ENCODE measurements at places on chromosomes 2 and 18.

DNA sequence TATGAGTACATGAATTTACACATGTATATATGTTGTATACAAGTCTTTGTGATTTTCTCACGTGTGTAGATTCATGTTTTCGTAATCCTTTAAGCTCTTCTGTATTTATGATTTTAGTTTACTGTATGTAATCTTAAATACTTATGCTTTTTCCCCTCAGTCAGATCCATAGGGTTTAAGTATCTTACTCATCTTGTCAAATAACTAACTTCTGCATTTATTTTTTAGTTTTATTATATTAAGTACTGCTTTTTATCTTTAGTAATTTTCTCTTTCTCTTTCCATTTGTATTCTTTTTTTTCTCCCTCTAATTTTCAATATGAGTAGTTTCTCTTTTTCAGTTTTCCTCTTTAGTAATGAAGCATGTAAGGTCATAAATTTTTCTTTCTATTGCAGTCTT is 179.4 kb downstream of the LCLAT1 start:
- DNase-seq = no peak

GRCh38 chr2:157565550-157565949 is 63.1 kb downstream of the ACVR1C start:
- DNase-seq = no peak

DNA sequence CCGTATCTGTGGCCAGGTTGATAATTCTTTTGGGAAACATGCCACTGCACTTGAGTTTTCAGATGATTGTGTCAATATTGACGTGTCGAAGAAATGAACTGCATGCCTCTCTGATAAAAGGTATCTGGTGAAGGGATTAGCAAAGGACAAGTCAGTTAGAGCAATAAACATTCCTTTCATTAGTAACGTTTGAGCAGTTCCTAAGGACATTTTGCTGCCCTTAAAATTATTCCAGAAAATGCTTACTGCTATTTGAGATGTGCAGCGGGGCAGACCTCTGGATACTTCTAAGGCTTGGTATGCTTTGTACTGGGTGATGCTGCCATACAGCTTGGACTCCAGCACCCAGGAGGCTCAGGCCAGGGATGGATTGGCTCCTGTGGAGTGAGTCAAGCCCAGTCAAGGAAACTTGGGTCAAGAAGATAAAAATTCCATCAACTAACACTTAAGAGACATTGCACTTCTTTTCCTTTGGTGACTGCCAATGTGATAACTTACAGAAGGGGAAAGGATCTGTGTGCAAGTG is 166.7 kb downstream of the FHOD3 start:
- DNase-seq = no peak

- DNase-seq = no peak
Observed at GRCh38 chr2:28486526-28486925, 9.3 kb upstream of the PLB1 start.

DNA sequence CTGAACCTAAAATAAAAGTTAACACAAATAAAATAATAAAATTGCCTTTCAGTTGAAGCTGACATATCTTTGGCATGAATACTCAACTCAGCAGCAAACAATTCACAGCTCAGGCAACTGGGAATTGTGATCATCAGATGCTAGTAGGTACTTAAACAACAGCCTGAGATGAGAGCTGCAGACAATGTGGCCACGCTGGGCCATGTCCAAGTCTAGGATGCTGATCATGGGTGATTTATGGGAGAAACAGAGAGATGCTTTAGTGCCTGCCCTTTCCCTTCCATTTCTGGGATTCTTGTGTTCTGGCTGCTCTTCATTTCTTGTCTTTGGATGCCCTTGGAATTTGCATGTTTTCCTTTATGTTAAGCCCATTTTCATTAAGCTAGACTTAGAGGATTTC is 212.4 kb upstream of the CWC22 start:
- no peak for DNase-seq

- no peak for DNase-seq
Observed at GRCh38 chr2:174322149-174322548, 12.6 kb upstream of the SP9 start.

DNA sequence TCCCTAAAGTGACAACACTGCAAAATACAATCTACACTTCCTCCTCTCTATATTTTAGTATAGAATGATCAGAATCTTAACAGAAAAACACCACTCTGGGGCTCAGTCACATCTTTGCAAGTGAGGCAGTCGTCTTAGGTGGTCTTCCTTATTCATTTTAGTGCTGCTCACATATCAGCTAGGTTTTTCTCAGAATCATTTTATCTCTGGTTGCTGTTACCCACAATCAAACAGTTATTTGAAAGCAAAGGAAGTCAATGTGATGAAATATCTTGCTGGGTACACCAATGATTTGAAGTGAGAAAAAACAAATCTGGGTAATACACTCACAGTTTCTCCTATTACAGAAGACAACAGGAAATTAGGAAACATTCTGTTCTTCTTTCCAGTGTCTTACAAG is 275.2 kb downstream of the DSEL start:
- DNase-seq = no peak

GRCh38 chr2:240929364-240930095 is 23.4 kb downstream of the CROCC2 start:
- DNase-seq = peak; percentile 19

- DNase-seq = no peak
Observed at GRCh38 chr2:166134252-166135151, 6.7 kb upstream of the SCN1A start.

GRCh38 chr2:189022492-189022891 is 48.3 kb downstream of the COL3A1 start:
- DNase-seq = no peak

DNA sequence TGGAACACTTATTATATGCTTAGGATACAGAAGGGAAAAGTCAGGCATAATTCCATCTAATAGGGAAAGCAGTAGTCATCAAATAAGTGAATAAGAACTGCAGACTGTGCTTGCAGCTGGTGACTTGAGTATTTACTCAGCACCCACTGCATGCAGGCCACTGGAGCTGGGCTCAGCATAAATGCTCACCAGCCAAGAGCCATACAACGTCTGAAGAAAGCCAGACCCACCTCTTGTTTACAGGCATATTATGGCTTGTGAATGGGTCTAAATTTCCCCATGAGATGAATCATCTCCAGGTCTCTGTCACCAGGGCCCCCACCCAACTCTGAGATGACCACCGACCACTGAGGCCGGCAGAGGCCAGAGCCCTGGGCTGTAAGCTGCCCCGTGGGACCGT is 123.8 kb upstream of the PKDCC start:
- DNase-seq = no peak

- DNase-seq = no peak
Observed at GRCh38 chr2:76640905-76641304, 881.3 kb downstream of the LRRTM4 start.

- DNase-seq = no peak
Observed at GRCh38 chr2:54475285-54475684, 19.2 kb downstream of the SPTBN1 start.

- DNase-seq = no peak
Observed at GRCh38 chr2:205659922-205660321, 22.4 kb upstream of the NRP2 start.

GRCh38 chr18:69109686-69110085 is 291.0 kb upstream of the DOK6 start:
- DNase-seq = no peak

- no peak for DNase-seq
Observed at GRCh38 chr2:170054997-170055396, 123.0 kb upstream of the MYO3B start.

DNA sequence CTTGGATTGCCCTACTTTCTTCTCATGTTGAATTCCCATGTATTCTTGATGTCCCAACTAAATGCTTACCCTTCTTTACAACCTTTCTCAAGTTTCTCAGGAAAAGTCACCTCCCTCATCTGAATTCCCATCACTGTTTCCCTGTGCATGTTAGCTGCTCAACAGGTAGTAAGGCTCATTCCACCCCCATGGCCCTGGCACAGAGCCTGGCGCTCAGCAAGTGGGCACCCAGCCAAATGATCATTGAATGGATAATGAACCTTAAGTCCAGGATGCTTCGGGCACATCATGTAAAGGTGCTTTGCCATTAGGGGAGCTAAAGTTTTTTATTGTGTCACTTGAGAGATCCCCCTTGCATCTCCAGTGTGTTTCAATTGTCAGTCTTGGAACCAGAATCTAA is 124.0 kb downstream of the PKP4 start:
- DNase-seq = no peak

GRCh38 chr18:35303610-35304009 is 13.6 kb upstream of the ZSCAN30 start:
- no peak for DNase-seq

DNA sequence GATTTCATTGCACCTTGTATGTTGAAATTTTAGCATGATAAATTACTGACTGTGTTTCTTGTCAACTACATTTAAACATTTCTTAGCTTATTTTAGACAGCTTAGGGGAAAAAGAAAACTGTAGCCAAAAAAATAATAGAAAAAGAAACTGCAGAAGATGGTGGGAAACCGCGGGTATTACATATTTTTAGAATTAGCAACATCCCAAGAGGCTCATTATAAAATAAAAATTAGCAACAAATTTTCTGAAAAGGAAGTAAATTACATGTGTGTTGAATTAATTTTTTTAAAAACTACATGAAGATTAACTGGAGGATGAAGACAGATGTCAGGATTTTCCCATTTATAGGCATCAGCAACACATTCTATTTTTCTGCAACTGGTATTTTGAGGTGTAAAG is 4.3 kb downstream of the PELI1 start:
- DNase-seq = no peak

- DNase-seq = no peak
Observed at GRCh38 chr18:74981476-74981875, 227.5 kb downstream of the PTGR3 start.

DNA sequence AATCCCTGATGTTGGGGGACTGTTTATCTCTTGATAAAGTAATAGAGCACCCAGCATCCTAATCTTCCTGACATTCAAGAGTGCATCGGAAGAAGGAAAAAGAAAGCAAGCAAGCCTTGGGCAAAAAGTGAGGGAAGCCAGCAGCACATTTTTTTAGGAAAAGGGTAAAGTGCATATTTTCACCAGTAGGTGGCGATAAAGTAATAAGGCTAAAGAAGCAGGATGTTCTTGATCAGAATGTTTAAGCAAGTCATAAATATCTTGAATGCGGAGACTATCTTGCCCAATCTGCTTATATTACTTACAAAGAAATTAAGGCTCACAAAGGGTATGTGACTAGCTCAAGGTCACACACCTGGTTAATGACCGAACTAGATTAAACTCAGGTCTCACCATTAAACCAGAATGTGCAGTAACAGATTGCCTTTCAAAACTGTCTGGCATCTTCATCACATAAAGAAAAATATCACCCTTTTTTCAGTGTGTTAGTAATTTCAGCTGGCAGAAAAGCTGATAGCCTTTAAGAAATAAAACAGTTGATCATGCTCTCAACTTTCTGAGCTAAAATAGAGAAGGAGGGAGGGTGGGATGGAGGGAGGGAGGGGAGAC is 83.8 kb downstream of the VIT start:
- DNase-seq = no peak

GRCh38 chr2:220995581-220995980 is 576.5 kb downstream of the EPHA4 start:
- DNase-seq = no peak

- DNase-seq = no peak
Observed at GRCh38 chr2:62595474-62595873, 89.5 kb upstream of the TMEM17 start.

DNA sequence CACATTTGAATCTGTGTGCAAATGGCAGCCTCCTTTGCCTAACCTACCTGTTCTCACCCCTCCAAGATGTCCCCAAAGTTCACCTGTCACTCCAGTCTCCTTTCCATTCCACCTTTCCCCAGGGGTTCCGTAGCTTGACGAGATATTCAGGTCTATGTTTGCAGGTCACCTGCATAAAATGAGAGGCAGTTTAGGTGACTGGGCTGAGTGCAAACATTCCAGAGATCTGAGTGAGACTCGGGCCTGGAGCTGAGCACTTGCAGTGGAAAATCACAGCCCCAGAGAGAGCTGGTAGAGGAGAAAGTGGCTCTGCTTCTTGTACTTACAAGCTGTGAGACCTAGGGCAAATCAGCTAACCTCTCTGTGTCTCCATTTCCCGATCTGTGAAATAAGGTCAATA is 20.1 kb downstream of the CAPN14 start:
- DNase-seq = no peak

DNA sequence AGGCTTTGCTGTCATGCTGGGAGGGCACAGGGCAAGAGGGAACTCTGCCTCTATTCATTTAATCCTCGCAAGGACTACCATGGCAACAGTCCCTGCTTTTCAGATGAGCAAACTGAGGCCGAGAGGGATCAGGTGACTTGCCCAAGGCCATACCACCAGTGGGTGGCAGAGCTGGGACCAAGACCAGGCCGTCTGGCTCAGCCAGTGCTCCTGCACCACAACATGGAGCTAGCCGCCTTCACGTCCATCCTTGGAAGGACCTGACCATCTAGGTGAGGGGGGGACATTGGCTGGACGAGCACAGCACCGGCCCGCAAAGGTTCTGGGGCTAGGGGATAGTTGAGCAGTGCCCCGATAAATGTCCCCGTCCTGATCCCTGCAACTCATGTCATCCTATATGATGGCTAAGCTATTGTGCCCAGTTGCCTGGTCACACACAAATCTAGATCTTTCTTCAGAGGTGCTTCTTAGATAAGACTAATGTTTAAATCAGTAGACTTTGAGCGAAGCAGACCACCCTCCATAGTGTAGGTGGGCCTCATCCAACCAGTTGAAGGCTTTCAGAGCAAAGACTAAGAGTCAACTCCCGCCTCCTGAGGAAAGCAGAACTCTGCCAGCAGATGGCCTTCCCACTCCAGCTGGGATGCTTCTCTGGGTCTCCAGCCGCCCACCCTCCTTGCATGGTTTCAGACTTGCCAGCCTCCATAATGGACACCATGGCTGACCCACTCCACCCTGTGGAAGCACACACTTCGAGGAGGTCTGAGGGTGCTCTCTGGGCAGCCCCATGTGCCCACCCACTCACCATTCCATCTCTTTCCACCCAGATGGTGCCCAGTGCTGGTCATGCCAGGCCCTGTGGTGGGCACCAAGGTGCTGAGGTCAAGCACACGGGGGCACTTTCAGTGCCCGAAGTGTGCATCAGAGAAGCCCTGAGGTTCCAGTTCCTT is 214.8 kb upstream of the RAB6C start:
- DNase-seq = peak; percentile 18

- DNase-seq = no peak
Observed at GRCh38 chr18:33755931-33756560, 178.0 kb downstream of the ASXL3 start.

DNA sequence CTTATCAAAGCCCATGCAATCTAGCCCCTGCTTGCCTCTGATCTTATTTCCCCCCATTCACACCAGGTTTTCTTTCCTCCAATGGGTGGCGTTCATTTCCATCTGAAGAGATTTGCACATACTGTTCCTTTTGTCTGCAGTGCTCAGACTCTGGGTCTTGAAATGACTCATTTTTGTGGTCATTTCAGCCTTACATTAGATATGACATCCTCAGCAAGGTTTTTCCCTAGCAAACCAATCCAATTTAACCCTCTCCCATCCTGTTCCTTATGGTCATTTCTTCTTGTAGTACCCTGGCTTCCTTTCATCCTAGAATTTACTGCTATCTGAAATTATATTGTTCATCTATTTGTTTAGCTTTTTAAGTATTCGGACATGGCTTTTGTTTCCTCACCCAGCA is 42.5 kb upstream of the SCN1A start:
- DNase-seq = no peak
